ENCODE measurements at places on chromosomes 4 and X. TPM values are rescaled to one million over a fixed set of nuclear protein-coding genes. Genes with fewer than 3 reads are reported as not detected.

Gene PNCK
- total RNA-seq, result 3.6 TPM

Gene PTTG2
- total RNA-seq, result 0.87 TPM

Gene GLRA3
- not detected for total RNA-seq

Gene TMEM185A
- 36.8 TPM for total RNA-seq

Gene BBS12
- total RNA-seq, result 13.3 TPM

Gene TLR2
- total RNA-seq, result 3.6 TPM

- no peak overlapping the region for H3K27ac ChIP-seq
- no peak overlapping the region for H3K4me3 ChIP-seq
- H3K36me3 ChIP-seq, result peaks cover 9% of the 10 kb centered on the region
- no peak for DNase-seq
- H3K27me3 ChIP-seq, result no peaks in the 10 kb centered on the region
- no peaks in the 10 kb centered on the region for H3K4me1 ChIP-seq
Observed at GRCh38 chr4:151652841-151653547, 107.8 kb downstream of the GATB start.

GRCh38 chrX:133640161-133641015 is 225.1 kb upstream of the GPC4 start:
- H3K4me3 ChIP-seq, result no peak overlapping the region
- no peaks in the 10 kb centered on the region for H3K4me1 ChIP-seq
- no peaks in the 10 kb centered on the region for H3K36me3 ChIP-seq
- H3K27ac ChIP-seq, result no peak overlapping the region
- no peak for DNase-seq
- no peaks in the 10 kb centered on the region for H3K27me3 ChIP-seq

- H3K27me3 ChIP-seq, result no peaks in the 10 kb centered on the region
- no peak overlapping the region for H3K27ac ChIP-seq
- H3K36me3 ChIP-seq, result no peaks in the 10 kb centered on the region
Observed at GRCh38 chr4:60133375-60133774, 1066.8 kb upstream of the ADGRL3 start.

GRCh38 chr4:88315460-88316017 is 31.2 kb upstream of the PPM1K start:
- H3K36me3 ChIP-seq, result no peaks in the 10 kb centered on the region
- no peak overlapping the region for H3K4me3 ChIP-seq
- no peak for DNase-seq
- H3K27ac ChIP-seq, result no peak overlapping the region
- peaks cover 3% of the 10 kb centered on the region for H3K4me1 ChIP-seq
